ENCODE measurements at places on chromosomes 1 and 21. TPM values are rescaled to one million over a fixed set of nuclear protein-coding genes. Genes with fewer than 3 reads are reported as not detected.

DNA sequence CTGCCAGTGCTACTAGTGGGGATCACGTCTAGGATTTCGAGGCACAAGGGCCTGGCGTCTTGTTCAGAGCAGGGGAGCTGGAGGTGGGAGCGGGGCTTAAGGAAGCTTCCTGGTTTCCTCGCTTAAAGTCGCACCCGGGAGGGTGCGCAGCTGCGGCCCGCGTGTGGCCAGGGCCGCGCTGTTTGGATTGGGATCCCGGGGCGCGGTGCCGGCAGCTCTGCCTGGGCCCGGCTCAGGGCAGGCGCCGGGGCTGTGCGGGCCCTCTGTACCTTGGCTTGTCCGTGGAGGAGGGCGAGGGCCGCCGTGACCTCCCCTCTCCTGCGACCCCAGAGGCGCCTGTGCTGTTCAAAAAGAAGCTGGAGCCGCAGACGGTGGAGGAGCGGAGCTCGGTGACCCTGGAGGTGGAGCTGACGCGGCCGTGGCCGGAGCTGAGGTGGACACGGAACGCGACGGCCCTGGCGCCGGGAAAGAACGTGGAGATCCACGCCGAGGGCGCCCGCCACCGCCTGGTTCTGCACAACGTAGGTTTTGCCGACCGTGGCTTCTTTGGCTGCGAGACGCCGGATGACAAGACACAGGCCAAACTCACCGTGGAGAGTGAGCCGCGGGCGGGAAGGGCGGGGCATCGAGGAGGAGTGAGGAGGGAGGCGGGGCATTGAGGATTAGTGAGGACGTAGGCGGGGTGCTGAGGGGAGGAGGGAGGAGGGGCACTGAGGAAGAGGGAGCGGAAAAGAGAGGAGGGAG is 67.8 kb downstream of the OBSCN start:
- peak; percentile 82 for DNase-seq
- peak overlapping the region; percentile 80 for H3K27ac ChIP-seq
- no peaks in the 10 kb centered on the region for H3K27me3 ChIP-seq
- H3K4me1 ChIP-seq: peaks cover 8% of the 10 kb centered on the region
- H3K4me3 ChIP-seq: peak overlapping the region; percentile 78
- peaks cover 37% of the 10 kb centered on the region for H3K36me3 ChIP-seq

DNA sequence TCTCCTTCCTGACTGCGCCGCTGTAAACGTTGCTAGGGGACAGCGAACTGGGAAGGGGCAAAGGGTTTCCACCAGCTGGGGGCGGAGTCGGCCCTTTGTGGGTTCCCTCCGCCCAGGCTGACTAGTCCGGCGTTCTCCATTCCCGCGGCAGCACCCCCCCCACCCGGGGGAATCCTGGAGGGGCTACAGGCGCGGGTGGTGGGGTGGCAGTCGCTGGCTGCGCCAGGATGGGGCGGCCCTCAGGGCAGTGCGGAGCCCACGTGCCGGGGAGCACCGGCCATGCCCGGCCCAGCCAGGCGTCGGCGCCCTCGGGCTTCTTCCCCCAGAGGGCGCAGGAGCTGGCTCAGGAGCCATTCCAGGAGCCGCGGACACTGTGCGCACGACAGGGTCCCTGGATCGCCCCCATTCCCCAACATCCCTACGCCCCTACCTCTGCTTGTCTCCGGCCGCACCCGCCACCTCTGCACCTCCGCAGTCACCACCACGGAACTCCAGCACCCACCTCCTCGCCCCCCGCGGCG is 476 bp downstream of the BATF3 start:
- peaks cover 3% of the 10 kb centered on the region for H3K4me1 ChIP-seq
- peak; percentile 32 for DNase-seq
- H3K27me3 ChIP-seq: no peaks in the 10 kb centered on the region
- peaks cover 2% of the 10 kb centered on the region for H3K36me3 ChIP-seq
- H3K4me3 ChIP-seq: peak overlapping the region; percentile 73

The TDRD5 gene
- not detected for total RNA-seq

DNA sequence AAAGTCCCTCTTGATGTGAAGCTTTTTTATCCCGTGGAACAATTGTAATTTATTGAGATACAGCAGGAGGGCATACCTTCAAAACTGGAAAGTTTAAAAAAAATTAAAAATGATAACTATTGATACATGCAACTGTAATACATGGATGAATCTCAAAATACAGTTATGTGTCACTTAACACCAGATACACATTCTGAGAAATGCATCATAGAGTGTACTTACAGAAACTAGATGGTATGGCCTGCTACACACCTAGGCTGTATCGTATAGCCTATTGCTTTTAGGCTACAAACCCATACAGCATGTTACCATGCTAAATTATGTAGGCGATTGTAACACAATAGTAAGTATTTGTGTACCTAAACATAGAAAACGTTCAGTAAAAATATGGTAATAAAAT is 7.1 kb upstream of the AKNAD1 start:
- H3K27ac ChIP-seq: no peak overlapping the region
- no peak overlapping the region for H3K4me3 ChIP-seq
- H3K36me3 ChIP-seq: no peaks in the 10 kb centered on the region
- peaks cover 3% of the 10 kb centered on the region for H3K27me3 ChIP-seq
- DNase-seq: no peak
- H3K4me1 ChIP-seq: no peaks in the 10 kb centered on the region

The PARK7 gene
- 207 TPM for total RNA-seq

DNA sequence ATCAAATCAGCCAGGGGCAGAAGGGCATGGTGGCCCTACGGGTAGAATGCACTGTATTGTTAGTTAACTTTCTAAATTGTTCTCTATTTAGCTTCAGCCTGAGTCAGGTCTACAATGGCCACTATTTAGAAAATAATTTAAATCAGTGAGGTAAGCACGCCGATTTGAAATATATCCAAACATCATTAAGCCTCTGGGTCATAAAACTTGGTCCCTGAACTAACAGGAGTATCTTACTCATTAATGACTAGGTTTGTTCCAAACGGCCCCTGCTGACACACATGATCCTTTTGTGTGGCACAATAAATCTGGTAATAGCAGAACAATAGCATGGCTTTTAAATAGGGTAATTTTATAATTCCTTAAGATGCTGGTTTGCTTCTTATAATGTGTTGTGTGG is 48.4 kb downstream of the STX6 start:
- H3K27ac ChIP-seq: no peak overlapping the region
- H3K4me3 ChIP-seq: no peak overlapping the region
- DNase-seq: no peak
- H3K27me3 ChIP-seq: no peaks in the 10 kb centered on the region
- peaks cover 8% of the 10 kb centered on the region for H3K4me1 ChIP-seq
- H3K36me3 ChIP-seq: peaks cover 35% of the 10 kb centered on the region

GRCh38 chr21:32237021-32237420 is 41.8 kb downstream of the MIS18A start:
- no peak for DNase-seq
- no peak overlapping the region for H3K27ac ChIP-seq
- H3K36me3 ChIP-seq: no peaks in the 10 kb centered on the region
- H3K4me1 ChIP-seq: peaks cover 13% of the 10 kb centered on the region

The DR1 gene
- 39.4 TPM for total RNA-seq

The ABCG1 gene
- 0.36 TPM for total RNA-seq

GRCh38 chr1:34736692-34737091 is 18.2 kb upstream of the GJB5 start:
- H3K4me3 ChIP-seq: no peak overlapping the region
- peaks cover 2% of the 10 kb centered on the region for H3K27me3 ChIP-seq
- no peak for DNase-seq

GRCh38 chr1:40984066-40984465 is 4.6 kb downstream of the CTPS1 start:
- H3K27me3 ChIP-seq: no peaks in the 10 kb centered on the region
- H3K27ac ChIP-seq: no peak overlapping the region
- H3K4me1 ChIP-seq: peaks cover 26% of the 10 kb centered on the region
- peaks cover 25% of the 10 kb centered on the region for H3K36me3 ChIP-seq
- DNase-seq: no peak

DNA sequence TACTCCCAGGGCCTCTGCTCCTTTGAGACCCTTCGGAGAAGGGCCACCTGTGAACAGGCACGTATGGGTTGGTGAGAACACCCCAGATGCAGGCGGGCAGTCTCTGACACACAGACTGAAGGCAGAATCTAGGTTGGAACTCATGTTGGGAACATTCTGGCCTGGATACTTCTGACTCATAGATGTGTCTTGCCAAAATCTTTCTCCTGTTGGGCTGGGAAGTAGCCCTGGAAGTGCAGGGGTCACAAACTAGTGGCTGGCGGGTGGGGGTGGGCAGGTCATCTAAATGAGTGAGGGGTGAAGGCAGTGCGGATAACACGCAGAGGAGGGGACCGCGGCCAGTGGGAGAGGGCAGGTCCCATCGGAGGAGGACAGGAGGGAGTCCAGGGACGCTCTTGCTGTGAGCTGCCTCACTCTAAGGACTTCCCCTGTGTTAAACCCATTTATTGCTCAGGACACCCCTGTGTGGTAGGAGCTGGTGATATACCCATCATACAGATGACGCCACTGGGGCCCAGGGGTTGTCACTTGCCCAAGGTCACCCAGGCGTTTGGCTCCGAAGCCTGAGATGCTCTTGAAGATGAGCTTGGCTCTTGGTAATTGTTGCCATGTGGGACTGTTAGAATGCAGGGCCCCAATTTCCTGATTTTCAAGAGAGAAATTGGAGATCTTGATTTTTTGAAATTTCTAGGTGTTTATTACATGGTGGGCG is 181.0 kb downstream of the PTPRU start:
- H3K36me3 ChIP-seq: no peaks in the 10 kb centered on the region
- H3K27me3 ChIP-seq: no peaks in the 10 kb centered on the region
- no peak for DNase-seq
- no peak overlapping the region for H3K4me3 ChIP-seq
- H3K27ac ChIP-seq: no peak overlapping the region
- H3K4me1 ChIP-seq: no peaks in the 10 kb centered on the region

The LEMD1 gene
- not detected for total RNA-seq

DNA sequence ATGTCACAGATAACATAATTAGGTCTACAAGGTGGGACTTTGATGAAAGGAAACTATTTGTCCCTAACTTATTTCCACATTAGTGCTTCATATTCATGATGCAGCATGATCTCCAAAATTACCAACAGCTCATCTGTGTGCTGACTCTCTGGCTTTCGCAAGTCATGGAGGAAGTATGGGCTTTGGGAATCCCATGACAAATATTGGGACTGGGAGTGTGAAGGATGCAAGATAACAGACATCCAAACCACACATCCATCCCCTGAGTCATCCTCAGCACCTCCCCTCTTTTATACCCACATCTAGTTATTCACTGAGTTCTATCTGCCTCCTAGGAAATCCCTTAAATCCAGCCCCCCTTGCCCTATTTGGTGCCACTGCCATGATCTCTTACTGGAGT is 102.8 kb upstream of the COL24A1 start:
- H3K27ac ChIP-seq: no peak overlapping the region
- peak; percentile 53 for DNase-seq
- no peaks in the 10 kb centered on the region for H3K4me1 ChIP-seq
- peaks cover 1% of the 10 kb centered on the region for H3K27me3 ChIP-seq
- no peaks in the 10 kb centered on the region for H3K36me3 ChIP-seq

DNA sequence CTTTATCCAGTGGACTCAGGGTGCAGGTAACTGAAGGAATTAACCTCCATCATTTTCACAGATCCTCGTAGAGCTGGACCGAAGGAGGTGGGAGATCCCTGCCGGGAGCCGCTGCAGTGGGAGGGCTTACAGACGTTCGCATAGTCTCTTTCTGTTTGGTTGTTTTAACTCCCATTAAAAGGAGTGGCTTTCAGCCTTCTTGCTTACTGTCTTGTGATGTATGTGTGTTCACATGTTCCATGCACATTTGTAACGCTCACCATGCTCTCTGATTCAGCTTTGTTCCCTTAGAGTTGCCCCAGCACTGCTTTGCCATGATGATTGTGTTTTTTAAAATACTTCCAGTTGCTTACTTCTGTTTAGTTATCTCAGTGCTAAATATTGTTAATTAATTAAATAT is 85.8 kb downstream of the ADARB1 start:
- no peak overlapping the region for H3K4me3 ChIP-seq
- no peaks in the 10 kb centered on the region for H3K27me3 ChIP-seq
- H3K27ac ChIP-seq: no peak overlapping the region

DNA sequence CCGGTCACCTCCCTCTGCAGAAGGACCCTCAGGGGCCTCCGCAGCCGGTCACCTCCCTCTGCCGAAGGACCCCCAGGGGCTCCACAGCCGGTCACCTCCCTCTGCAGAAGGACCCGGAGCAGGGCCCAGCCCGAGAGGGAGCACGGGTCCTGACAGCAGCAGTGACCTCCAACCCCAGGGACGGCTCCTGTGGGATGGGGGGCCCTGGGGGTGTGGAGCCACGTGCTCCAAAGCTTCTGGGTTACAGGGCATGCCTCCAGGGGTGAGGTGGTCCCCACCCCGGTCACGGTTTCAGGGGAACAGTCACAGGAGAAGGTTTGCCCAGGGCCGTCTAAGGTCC is 40.3 kb downstream of the SLC19A1 start:
- H3K27ac ChIP-seq: no peak overlapping the region
- DNase-seq: no peak
- H3K4me3 ChIP-seq: no peak overlapping the region
- peaks cover 49% of the 10 kb centered on the region for H3K36me3 ChIP-seq

The SYT2 gene
- under 0.01 TPM for total RNA-seq

The HSPB7 gene
- total RNA-seq: 0.56 TPM

The SPATA45 gene
- total RNA-seq: not detected

DNA sequence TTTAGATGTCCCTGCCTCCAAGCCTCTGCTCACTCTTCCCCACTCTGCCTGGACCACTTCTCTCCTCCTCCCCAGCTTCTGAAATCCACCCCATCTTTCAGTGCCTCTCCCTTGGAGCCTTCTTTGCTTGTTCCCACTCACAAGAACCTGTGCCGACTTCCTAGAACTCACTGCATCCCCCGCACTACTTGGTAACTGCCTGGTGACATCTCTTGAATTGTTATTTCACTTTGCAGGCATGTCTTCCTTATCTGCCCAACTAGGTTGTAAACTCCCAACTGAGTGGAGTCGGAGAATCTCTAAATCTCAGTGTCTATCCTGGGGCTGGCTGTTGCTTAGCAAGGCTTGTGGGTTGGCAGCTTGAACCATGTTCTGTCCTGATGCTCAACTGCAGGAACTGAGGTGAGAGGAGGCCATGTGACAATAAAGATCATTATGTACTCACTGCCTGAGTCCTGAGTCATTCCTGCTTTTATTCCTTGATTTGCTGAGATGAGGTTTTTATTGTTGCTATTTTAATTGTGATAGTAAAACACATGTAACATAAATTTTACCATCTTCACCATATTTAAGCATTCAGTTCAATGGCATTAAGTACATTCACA is 3.9 kb downstream of the KPRP start:
- H3K4me1 ChIP-seq: no peaks in the 10 kb centered on the region
- H3K4me3 ChIP-seq: no peak overlapping the region
- no peaks in the 10 kb centered on the region for H3K27me3 ChIP-seq
- H3K27ac ChIP-seq: no peak overlapping the region
- no peak for DNase-seq

GRCh38 chr1:220013497-220013896 is 32.8 kb downstream of the EPRS1 start:
- no peaks in the 10 kb centered on the region for H3K27me3 ChIP-seq
- DNase-seq: peak; percentile 59
- H3K4me3 ChIP-seq: no peak overlapping the region
- H3K4me1 ChIP-seq: no peaks in the 10 kb centered on the region
- H3K36me3 ChIP-seq: peaks cover 22% of the 10 kb centered on the region

The KCND3 gene
- under 0.01 TPM for total RNA-seq

The CD160 gene
- total RNA-seq: not detected

The ICOSLG gene
- total RNA-seq: under 0.01 TPM

The ZMYND12 gene
- not detected for total RNA-seq

- H3K27me3 ChIP-seq: no peaks in the 10 kb centered on the region
- H3K4me1 ChIP-seq: peaks cover 24% of the 10 kb centered on the region
- H3K27ac ChIP-seq: peak overlapping the region; percentile 99
Observed at GRCh38 chr1:180156631-180157091, 2.0 kb downstream of the QSOX1 start.

The THAP3 gene
- total RNA-seq: 13.9 TPM

All from IMR-90 (cell line).